IMR-90 (cell line): ENCODE measurements at places on chromosomes 5 and 9. TPM values are rescaled to one million over a fixed set of nuclear protein-coding genes. Genes with fewer than 3 reads are reported as not detected.

TMEM174 gene
- total RNA-seq, result not detected in 2 replicates

ARHGEF37 gene
- total RNA-seq, result 0.28 and 0.54 TPM in 2 replicates

RASEF gene
- total RNA-seq, result under 0.01 TPM in 2 replicates

LRRC26 gene
- total RNA-seq, result not detected in 2 replicates

SLCO6A1 gene
- not detected in 2 replicates for total RNA-seq

TNFSF8 gene
- not detected in 2 replicates for total RNA-seq

DNA sequence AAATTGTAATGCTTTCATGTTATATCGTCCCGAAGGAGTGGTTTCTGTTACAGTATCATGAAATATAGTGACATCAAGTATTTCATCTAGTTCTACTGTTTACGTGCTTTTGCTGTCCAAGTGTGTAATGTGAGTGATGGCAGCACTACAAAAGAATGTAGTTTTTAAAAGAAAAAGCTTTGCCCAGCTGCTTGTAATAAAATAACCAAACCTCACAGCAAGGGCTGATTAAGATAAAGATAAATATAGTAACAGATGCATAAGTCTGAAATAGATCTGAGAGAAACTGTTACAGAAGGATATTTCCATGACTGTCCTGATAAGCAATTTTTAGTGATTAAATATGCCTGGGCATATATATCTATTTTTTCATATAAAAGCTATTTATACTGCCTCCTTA, 106.4 kb downstream of the AUH start:
- DNase-seq, result peak; percentile 91
- peaks cover 2% of the 10 kb centered on the region for H3K4me1 ChIP-seq
- H3K27ac ChIP-seq, result no peak overlapping the region
- no peaks in the 10 kb centered on the region for H3K36me3 ChIP-seq
- peak overlapping the region; percentile 12; the same call in 1 of the 2 replicates for H3K4me3 ChIP-seq

- no peak overlapping the region for H3K27ac ChIP-seq
- no peaks in the 10 kb centered on the region for H3K36me3 ChIP-seq
- no peaks in the 10 kb centered on the region for H3K27me3 ChIP-seq
These were observed 228.9 kb downstream of the CDK5RAP2 start for GRCh38 chr9:120351106-120351505.

GRCh38 chr5:94691949-94692348, 73.5 kb downstream of the SLF1 start:
- H3K4me3 ChIP-seq, result no peak overlapping the region
- H3K27ac ChIP-seq, result no peak overlapping the region
- DNase-seq, result peak; percentile 66
- peaks cover 2% of the 10 kb centered on the region; the same call in 1 of the 2 replicates for H3K36me3 ChIP-seq

DNA sequence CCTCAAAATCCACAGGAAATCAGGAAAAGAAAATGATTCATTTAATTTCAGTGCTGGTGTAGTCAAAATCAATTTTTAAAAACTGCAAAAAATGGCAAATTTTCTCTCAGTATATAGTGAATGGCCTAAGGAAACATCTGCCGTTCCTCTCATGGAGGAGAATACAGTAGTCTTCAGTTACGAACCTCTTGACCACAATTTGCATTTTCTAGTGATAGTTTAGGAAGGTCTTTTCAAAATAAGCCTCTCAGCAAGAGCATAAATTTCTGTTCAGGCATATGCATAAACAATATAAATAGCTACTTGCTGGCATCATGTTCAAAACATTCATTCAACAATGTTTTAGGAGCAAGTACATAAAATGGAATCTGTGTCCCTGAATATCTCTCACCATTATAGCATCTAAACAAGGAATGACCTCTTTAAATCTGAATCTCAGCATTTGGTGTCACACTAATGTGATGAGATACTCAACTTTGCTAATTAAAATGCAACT, 33.5 kb downstream of the HAPLN1 start:
- no peaks in the 10 kb centered on the region for H3K4me1 ChIP-seq
- peaks cover 5% of the 10 kb centered on the region for H3K27me3 ChIP-seq
- no peak for DNase-seq
- no peak overlapping the region for H3K4me3 ChIP-seq

GRCh38 chr9:16871336-16872151, 1.1 kb upstream of the BNC2 start:
- peak; percentile 88 for DNase-seq
- H3K36me3 ChIP-seq, result no peaks in the 10 kb centered on the region
- H3K27ac ChIP-seq, result peak overlapping the region; percentile 90
- peaks cover 5% of the 10 kb centered on the region; the same call in 1 of the 2 replicates for H3K4me1 ChIP-seq
- no peaks in the 10 kb centered on the region for H3K27me3 ChIP-seq

DNA sequence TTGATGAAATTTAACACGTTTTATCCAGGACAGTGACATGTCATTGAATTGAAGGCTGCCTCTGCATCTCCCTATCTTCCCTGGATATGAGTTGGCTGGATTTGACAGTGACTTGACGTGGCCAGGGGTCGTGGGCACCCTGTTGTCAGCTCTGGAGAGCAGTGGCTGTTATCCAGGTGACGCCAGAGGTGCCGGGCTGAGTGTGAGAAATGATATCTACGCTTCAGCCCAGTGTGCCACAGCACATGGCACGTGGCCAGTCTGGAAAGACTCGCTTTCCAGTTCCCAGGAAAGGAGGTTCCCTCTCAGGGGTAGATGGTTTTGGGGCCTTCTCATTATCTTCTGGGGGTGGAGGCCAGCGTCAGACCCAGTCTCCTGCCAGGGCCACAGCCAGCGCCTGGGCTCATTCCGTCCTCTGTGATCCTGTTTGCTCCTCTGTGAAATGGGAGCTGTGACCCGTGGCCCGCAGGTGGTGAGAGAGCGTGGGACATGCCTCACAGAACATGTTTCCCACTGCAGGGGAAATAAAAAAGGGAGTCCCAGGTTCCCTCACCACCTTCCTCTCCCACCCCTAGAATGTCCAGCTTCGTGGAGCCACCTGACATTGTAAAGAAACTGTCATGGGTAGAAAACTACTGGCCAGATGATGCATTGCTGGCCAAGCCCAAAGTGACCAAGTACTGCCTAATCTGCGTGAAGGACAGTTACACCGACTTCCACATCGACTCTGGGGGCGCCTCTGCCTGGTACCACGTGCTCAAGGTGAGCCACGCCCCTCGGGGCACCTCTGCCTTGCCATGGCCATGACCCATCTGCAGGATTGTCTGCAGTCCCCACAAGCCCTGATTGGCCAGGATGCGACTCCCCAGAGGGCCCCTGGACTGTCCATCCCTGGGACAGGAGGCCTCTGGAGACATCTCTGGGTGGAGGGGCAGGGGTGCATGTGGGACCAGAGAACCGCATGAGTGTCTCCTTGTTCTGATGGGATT, 76.5 kb downstream of the PHF2 start:
- no peak overlapping the region for H3K4me3 ChIP-seq
- no peaks in the 10 kb centered on the region for H3K27me3 ChIP-seq
- no peak for DNase-seq
- H3K4me1 ChIP-seq, result no peaks in the 10 kb centered on the region

GRCh38 chr9:131394464-131395156, 724 bp downstream of the PRRC2B start:
- peaks cover 17% of the 10 kb centered on the region for H3K4me1 ChIP-seq
- DNase-seq, result no peak
- H3K36me3 ChIP-seq, result peaks cover 4% of the 10 kb centered on the region

GRCh38 chr9:38195737-38196161, 126.7 kb upstream of the SHB start:
- H3K4me3 ChIP-seq, result no peak overlapping the region
- H3K27ac ChIP-seq, result no peak overlapping the region
- no peaks in the 10 kb centered on the region for H3K4me1 ChIP-seq

GRCh38 chr5:162529886-162530285, 462.3 kb downstream of the GABRG2 start:
- H3K36me3 ChIP-seq, result no peaks in the 10 kb centered on the region
- H3K27ac ChIP-seq, result no peak overlapping the region
- H3K27me3 ChIP-seq, result no peaks in the 10 kb centered on the region
- DNase-seq, result no peak
- H3K4me3 ChIP-seq, result no peak overlapping the region

DNA sequence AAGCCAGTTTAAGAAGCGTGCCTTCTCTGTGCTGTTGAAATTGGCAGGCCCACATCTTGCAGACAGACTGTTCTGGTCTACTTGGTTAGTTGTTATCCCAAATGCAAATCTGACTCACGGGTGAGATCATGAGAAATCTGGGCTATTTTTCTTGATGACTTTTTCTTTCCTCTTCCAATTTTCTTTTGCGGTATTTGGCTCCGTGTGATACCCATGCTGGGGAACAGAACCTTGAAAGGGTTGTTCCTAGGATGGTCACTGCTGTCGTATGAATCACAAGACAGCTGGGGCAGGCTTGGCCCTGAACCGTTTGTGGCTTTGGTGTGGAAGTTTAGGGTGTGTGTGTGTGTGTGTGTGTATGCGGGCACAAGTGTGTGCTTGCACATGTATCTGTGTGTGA, 24.6 kb downstream of the PDZD2 start:
- H3K4me1 ChIP-seq, result no peaks in the 10 kb centered on the region
- no peaks in the 10 kb centered on the region for H3K36me3 ChIP-seq
- H3K27me3 ChIP-seq, result peaks cover 4% of the 10 kb centered on the region

GRCh38 chr9:69599232-69599971, 72.8 kb downstream of the APBA1 start:
- no peaks in the 10 kb centered on the region for H3K27me3 ChIP-seq
- DNase-seq, result no peak
- no peak overlapping the region for H3K27ac ChIP-seq
- H3K4me1 ChIP-seq, result no peaks in the 10 kb centered on the region
- H3K36me3 ChIP-seq, result no peaks in the 10 kb centered on the region
- H3K4me3 ChIP-seq, result no peak overlapping the region

DNA sequence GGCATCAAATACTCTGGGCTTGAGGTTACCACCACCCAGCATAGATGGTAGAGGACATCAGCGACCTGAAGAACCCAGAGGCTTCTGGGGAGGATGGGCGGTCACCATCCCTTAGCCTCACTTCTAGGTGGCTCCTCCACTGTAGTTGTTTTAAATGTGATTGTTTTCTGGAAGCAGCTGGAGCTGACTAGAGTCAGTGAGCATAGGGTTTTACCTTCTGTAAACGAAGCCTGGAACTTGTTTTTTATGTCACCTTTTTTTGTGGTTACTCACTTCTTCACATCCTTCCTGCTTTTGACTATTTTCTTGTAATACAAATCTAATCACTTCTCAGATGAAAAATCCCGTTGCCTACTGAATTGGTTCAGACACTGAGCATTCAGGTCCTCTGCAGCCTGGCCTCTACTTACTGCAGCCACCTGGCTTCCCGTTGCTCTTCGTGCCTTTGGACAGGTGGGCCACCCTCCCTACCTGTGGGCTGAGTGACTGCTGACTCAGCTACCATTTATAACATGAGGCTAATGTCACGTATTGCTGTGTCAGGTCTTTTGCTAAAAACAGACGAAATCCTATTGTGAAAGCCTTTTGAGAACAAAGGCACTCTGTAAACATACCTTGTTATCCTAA, 167.8 kb downstream of the MAN2A1 start:
- H3K36me3 ChIP-seq, result peaks cover 13% of the 10 kb centered on the region
- no peak for DNase-seq
- no peaks in the 10 kb centered on the region; the same call in 1 of the 2 replicates for H3K4me1 ChIP-seq
- no peak overlapping the region for H3K4me3 ChIP-seq
- no peaks in the 10 kb centered on the region for H3K27me3 ChIP-seq

- H3K27me3 ChIP-seq, result no peaks in the 10 kb centered on the region
- no peaks in the 10 kb centered on the region for H3K36me3 ChIP-seq
- DNase-seq, result no peak
These were observed 108.5 kb downstream of the ZSWIM6 start for GRCh38 chr5:61440596-61440995.

- DNase-seq, result no peak
- no peaks in the 10 kb centered on the region for H3K36me3 ChIP-seq
- H3K4me3 ChIP-seq, result no peak overlapping the region
- H3K27me3 ChIP-seq, result no peaks in the 10 kb centered on the region
These were observed 25.2 kb upstream of the CTSV start for GRCh38 chr9:97064176-97064575.

- no peaks in the 10 kb centered on the region for H3K36me3 ChIP-seq
- H3K4me1 ChIP-seq, result no peaks in the 10 kb centered on the region; the same call in 1 of the 2 replicates
- no peak overlapping the region for H3K4me3 ChIP-seq
- no peak overlapping the region for H3K27ac ChIP-seq
- peak; percentile 43 for DNase-seq
These were observed 45.9 kb upstream of the APC start for GRCh38 chr5:112691758-112692157.

- no peaks in the 10 kb centered on the region for H3K27me3 ChIP-seq
- no peaks in the 10 kb centered on the region for H3K36me3 ChIP-seq
- peaks cover 15% of the 10 kb centered on the region for H3K4me1 ChIP-seq
- H3K4me3 ChIP-seq, result peak overlapping the region; percentile 100
- H3K27ac ChIP-seq, result peak overlapping the region; percentile 95
- peak; percentile 70 for DNase-seq
These were observed 587 bp downstream of the UBE2R2 start for GRCh38 chr9:33817327-33818166.
